ENCODE measurements at places on chromosomes 3 and 15.

GRCh38 chr3:41200669-41201021 is 1.3 kb downstream of the CTNNB1 start:
- DNase-seq = peak; percentile 61

- DNase-seq = peak; percentile 34
These were observed 248.6 kb downstream of the RPLP1 start for GRCh38 chr15:69701198-69701597.

GRCh38 chr3:45443459-45443858 is 55.1 kb downstream of the LARS2 start:
- DNase-seq = no peak

- no peak for DNase-seq
These were observed 787.7 kb downstream of the MCTP2 start for GRCh38 chr15:95018888-95019545.

GRCh38 chr3:142148792-142149672 is at the start of gene TFDP2:
TSS of gene TFDP2 (minus strand) at chr3:142149544. CDS start at chr3:142101749, 47,795 bp downstream.
- peak; percentile 95 for DNase-seq

DNA sequence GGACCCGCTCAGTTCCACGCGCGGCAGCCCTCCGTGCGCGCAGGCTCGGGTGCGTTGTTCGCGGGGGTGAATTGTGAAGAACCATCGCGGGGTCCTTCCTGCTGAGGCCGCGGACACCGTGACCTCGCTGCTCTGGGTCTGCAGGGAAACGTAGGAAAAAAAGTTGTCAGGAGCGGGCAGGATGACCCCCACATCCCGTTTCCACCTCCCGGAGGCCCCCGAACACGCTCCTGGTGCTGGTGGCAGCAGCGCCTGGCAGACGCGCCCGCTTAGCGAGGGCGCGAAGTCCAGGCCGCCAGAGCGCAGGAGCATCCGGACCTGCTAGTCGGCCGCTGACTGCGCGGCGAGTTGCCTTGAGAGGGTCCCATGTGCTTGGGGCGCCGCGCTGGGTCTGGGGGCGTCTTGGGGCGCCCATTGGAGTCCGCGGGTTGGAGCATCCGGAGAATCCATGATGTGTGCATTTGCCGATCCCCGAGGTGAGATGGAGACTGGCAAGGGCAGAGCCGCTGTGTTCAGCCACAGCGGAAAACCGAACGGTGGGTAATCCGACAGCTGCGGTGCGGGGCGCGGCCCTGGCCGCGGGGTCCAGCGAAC is 520 bp downstream of the GREM1 start:
- peak; percentile 56 for DNase-seq

- no peak for DNase-seq
These were observed 11.4 kb upstream of the SACM1L start for GRCh38 chr3:45677841-45678240.

GRCh38 chr3:188264226-188265207 is 110.6 kb downstream of the LPP start:
- DNase-seq = no peak

DNA sequence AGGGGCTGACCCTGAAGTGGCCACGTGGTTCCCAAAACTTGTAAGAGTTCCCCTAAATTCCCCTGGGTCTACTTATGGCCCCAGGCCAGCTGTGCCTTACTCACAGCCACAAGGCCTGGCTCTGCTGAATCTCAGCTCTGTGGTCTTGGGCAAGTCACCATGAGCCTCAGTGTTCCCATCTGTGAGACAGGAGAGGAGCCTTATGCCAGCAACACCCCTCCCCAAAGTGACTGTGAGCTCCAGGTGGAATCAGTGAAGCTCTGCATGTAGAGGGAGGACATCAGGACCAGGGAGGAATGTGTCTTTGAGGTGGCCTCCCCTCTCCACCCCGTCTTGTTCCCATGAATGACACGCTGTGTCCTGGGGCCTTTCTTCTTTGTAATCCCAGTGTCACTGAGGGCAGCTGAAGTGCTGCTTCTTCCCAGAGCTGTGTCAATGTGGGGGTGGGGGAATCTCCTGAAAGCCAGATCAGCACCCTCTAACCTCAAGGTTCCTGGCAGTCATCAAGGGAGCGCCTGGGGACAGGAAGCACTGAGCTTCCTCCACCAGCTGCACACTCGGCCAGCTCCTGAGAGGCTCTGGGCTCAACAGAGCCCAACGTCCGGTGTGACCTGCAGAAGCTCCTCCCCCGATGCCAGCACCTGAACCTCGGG is 258.9 kb downstream of the UACA start:
- DNase-seq = no peak

DNA sequence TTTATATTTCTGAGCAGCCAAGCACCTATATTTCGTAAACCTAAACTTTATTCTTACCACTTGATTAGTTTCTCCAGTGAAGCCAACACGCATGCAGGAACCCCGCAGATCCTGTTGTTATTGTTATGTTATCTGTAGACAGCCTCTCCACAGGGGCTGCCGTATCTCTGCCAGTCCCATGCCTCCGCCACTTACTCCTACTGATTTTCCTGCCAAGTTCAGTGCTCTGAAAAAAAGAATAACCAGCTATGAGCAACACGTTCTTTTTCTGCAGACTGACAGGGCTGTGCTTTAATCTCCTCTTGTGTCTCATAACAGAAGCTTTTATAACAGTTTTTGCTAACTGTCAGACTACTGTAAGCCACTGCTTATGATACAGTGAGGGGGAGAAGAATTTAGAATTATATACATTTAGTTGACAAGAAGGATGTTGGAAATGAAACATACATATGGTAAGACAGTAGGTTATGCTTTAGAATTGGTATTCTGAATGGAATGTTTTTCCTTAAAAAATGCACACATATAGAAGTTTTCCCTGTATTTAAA is 347.4 kb downstream of the SI start:
- DNase-seq = no peak

GRCh38 chr3:16928386-16929132 is 43.8 kb downstream of the PLCL2 start:
- no peak for DNase-seq
